Right renal pelvis (tissue), 4 donors: ENCODE measurements at places on chromosomes 4 and X.
A peak's percentile ranks its signal among the peaks of the same experiment; 100 is the strongest.

GRCh38 chr4:107592519-107592918 lies 127.5 kb downstream of the PAPSS1 start:
- DNase-seq, result no peak

- DNase-seq, result no peak
Measured at GRCh38 chr4:81030981-81031791, 678 bp downstream of the BMP3 start.

DNA sequence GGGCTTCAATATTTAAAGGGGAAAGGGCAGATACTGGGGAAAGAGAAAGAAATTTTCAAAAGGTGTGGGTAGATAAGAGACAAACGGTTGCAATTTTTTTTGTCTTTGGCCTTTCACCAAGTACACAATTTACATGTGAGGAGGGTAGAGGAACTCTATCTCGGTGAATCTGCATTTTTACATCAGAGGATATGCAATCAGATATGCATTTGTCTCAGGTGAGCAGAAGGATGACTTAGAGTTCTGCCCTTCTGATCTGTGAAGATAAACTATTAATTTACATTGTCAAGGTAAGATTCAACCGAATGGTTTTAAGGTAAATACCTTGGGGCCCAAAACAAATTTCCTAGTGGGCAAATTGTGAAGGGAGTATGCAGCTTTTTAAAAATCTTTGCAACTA lies 169.9 kb downstream of the COX18 start:
- no peak for DNase-seq

- DNase-seq, result no peak
Measured at GRCh38 chr4:75069493-75070074, 136.7 kb downstream of the PARM1 start.

GRCh38 chrX:133878710-133879109 lies 106.7 kb downstream of the GPC3 start:
- no peak for DNase-seq

- DNase-seq, result no peak
Measured at GRCh38 chr4:121138039-121138825, 25.9 kb downstream of the TNIP3 start.

DNA sequence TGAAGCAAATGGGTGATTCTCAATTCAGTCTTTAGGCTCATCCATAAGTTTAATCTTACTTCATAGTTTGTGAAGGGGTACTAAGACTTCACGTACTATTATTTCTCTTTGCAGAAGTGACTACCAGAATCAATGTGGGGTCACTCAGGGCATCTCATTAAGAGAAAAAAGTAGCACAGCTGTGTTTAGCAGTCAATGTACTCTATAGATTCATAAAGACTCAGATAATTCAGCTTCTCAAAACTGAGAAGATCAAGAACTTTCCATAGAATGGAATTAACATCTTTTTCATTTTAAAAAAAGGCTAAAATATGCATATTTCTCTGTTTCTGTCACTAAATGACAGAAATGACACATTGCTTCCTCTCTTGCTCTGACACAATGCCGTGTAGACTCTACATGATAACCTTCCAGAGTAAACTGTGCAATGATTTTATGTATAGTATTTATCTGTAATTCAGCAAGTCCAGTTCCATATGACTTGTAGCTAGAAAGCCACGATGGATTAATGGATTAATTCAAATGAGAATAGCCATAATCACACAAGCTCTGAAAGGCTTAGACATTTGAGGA lies 20.3 kb upstream of the LSM6 start:
- DNase-seq, result no peak

DNA sequence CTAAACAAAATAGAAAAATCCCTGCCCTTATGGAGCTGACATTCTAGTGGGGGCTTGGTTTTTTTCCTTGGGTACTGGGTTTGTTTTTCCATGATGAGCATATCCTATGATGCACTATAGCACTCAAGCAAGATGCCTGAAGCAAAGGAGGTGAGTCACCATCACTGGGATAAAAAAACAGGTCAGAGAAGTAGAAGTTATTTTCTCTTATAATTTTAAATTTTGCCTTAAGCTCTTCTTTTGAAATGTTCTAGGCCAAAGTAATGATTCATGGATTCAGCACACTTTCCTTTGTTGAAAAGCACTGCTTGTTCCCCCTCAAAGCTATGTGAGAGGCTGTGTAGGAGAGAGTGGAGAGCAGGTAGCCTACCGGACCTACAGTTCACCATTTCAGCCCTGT lies 15.2 kb upstream of the CXCL2 start:
- no peak for DNase-seq

GRCh38 chrX:2243913-2244460 lies 256.8 kb downstream of the DHRSX start:
- peak; percentile 12 for DNase-seq

GRCh38 chr4:58252656-58253055 lies 1142.5 kb upstream of the IGFBP7 start:
- DNase-seq, result no peak
